ENCODE measurements at places on chromosomes 5 and 9. TPM values are rescaled to one million over a fixed set of nuclear protein-coding genes. Genes with fewer than 3 reads are reported as not detected.

ECM2 gene
- not detected for total RNA-seq

BTNL8 gene
- total RNA-seq = not detected

FBP1 gene
- not detected for total RNA-seq

LSM11 gene
- total RNA-seq = 4.6 TPM

OTP gene
- total RNA-seq = not detected

ARL14EPL gene
- total RNA-seq = not detected

RAB3C gene
- not detected for total RNA-seq

TMEM171 gene
- total RNA-seq = not detected

CCNJL gene
- total RNA-seq = not detected

MAMDC4 gene
- 26.0 TPM for total RNA-seq

FAT2 gene
- total RNA-seq = not detected

GTF3C4 gene
- 16.1 TPM for total RNA-seq

CEL gene
- total RNA-seq = 1.8 TPM

CKMT2 gene
- not detected for total RNA-seq

PCSK1 gene
- not detected for total RNA-seq

HTR4 gene
- total RNA-seq = not detected

CTNND2 gene
- total RNA-seq = not detected

MOB3B gene
- total RNA-seq = 0.39 TPM

PCDHB4 gene
- total RNA-seq = not detected

CARTPT gene
- not detected for total RNA-seq

Measured in T-helper 1 cell treated with Interleukin-12 subunit alpha and Interleukin-12 subunit beta and Interleukin-4 antibody, amounts not matched to agents 30 ng/mL and 1 ng/mL, for 36 hours (primary cell).